ENCODE measurements at places on chromosomes 13 and 19.
A peak's percentile ranks its signal among the peaks of the same experiment; 100 is the strongest.

DNA sequence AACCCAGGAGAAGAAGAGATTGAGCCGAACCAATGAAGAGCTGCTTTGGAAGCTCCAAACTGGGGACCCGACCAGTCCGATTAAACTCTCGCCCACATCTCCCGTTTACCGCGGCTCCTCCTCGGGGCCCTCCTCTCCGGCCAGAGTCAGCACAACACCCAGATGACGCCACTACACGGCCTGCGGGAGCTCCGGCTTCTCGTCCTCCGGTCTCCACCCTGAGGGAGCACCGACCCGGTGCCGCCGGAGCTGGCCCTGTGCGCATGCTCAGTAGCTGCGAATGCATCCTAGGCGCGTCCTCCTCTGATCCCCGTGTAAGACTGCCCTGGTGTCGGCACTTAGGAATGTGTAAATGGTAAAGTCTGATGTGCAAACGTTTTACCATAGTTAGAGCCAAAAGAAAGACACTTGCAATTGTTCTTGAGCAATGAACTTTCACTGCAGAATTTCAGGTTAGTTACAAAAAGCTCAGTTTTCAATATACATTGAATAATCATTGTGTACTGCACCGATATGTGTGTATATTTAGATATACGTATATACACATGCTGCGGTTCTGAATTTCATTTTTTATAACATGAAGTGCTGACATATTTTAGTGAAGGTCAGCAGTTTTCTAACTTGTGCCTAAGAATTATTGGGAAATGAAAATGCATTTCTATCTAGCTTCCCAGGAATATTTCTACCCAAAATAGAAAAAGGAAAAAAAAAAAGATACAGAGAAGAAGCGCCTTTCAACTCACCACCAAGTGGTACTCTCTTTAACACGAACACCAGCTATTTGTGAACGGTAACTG, 92.2 kb downstream of the SLC7A1 start:
- DNase-seq: no peak

DNA sequence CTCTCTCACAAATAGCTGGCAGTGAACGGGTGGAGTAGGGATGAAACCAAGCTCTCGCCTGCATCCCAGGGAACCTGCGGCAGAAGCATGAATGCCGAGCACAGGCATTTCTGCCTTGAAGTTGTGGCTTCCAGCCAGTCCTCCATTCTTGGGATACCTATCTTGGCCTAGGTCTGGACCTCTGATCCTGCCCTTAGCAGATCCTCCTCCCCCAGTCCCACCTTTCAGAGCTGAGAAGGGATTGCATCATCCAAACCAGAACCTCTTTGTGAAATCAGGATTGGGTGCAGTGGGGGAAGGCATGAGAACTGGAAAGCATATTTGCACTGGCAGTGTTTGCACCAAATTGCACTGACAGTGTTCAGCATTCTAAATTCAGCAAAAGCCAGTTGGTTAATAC, 5.8 kb downstream of the ZNF780A start:
- DNase-seq: no peak

GRCh38 chr19:412356-413355, 3.7 kb upstream of the C2CD4C start:
- DNase-seq: no peak

- DNase-seq: no peak
Observed at GRCh38 chr19:51386882-51387520, 773 bp downstream of the LIM2 start.

DNA sequence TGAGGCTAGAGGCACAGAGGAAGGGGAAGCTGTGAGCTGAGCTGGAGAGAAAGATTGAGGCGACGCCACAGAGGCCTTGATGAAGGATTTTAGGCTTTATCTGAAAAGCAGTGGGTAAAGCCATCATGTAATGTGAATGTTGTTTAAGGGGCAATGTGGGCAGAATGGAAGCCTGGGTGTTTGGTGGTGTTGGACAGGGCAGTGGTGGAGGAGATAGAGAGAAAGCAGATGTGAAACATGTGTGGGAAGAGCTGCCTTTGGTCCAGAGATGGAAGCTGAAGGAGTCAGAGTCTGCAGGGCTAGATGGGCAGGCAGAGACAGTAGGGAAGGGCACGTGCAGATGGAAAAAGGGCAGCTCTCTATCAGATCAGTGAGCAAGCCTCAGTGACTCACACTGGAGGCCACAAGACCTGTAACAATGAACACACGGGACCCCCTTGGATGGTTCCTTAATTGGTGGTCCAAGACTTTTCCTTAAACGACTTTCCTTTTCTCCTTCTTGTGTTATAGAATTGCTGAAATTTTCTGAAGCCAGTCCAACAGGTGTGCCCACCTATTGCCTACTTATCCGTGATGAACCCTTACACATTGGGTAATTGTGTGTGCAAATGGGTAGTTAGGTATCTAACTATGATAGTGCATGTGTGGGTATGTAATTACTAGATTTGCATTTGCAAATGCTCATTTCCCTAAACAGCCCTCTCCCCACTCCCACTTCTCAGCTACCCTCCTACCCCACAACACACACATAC, 21.7 kb downstream of the ZNF536 start:
- DNase-seq: no peak

DNA sequence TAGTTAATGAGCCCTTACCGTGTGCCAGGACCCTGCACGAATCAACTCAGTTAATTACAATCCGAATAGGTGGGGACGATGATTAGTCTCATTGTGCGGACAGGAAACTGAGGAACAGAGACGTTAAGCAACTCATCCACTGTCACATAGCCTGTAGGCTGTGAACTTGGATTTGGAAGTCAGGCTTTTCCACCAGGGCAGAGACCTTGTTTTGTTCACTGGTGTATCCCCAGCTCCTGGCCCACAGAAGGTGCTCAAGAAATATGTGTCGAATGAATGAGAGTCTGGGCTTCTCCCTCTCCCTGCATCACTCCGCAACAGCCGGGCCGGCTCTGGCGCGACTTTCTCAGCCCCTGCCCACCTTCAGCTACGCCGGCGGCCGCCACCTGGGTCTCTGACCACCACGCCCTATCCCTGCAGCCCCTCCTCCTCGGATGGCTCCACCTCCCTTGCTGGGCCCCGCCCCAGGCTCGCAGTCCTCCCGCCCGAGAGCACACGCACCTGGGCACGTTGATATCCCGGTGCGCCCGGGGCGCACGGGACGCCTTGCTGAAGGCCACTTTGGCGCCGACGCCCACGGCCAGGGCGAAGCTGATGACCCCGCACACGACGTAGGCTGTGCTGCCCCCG, 1.3 kb downstream of the SHISA7 start:
- DNase-seq: no peak

DNA sequence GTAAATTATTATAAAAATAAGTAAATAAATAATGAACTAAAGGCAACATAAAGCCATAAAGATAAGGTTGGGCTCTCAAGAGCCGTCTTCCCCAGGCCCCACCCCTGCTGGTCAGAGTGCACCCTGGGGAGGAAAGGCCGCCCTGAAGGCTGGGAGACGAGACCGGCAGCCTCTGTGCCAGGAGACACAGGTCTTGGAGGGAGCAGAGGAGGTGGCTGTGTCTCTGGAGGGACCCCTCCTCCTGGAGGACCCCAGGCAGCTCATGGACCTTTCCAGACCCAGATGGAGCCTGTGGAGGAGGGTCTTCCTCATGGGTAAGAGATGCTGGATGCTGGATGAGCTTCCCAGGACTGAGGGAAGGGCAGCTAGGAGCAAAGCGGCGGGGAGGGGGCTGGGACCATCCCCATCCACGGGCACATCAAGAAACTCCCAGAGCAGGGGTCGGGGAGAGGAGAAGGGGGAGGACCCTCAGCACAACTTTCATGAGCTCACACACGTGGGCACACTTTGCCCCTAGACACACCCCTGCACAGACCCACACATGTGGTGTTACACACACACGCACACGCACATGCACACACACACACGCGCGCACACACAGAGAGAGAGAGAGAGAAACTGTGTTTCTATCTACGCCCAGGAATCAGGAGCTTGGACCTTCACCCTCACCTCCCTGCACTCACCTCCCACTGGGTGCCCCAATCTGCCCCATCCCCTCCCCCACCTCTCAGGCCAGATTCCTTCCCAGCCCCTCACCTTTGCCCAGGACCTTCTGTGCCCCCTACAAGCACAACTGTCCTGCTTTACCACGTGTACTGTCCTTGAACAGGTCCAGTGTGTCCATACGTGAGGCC, at the start of gene CEACAM18:
CEACAM18 (plus strand) TSS at position 159 of the 854 bp plus-strand sequence.
- no peak for DNase-seq

DNA sequence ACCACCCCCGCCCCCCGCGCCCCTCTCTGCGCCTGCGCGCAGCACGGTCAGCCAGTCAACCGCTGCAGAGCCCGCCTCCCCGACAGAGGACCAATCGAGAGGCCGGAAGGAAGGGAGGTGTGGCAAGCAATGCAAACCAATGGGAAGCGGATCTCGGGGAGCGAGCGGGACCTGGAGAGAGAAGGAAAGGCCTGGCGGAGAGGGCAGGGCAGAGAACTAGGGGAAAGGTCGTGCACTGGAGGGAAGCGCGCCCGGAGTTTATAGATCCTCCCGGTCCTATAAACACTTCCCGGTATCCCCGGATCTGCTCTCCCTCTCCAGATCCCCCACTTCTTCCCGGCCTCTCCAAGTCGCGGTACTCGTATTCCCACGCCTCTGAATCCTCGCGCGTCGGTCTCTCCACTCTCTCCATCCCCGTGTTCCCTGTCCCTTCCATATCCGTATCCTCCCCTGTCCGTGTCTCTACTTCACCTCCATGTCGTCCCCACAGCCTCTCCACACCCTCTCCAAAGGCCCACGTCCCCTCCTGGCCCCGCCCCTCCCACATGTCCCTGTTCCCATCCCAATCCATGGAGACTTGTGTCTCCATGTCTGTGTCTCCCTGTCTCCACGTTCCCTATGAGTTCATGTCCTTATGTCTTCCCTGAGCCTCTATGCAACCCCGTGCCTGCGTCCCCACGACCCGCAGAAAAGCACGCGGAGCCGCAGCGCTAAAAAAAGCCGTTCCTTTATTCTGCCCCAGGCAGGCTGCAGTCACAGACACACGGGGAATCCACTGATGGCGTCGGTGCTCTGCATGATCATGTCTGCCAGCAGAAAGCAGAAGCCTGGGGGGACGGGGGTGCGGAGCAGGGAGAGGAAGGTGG, 434 bp upstream of the ETFB start:
- peak; percentile 95 for DNase-seq

DNA sequence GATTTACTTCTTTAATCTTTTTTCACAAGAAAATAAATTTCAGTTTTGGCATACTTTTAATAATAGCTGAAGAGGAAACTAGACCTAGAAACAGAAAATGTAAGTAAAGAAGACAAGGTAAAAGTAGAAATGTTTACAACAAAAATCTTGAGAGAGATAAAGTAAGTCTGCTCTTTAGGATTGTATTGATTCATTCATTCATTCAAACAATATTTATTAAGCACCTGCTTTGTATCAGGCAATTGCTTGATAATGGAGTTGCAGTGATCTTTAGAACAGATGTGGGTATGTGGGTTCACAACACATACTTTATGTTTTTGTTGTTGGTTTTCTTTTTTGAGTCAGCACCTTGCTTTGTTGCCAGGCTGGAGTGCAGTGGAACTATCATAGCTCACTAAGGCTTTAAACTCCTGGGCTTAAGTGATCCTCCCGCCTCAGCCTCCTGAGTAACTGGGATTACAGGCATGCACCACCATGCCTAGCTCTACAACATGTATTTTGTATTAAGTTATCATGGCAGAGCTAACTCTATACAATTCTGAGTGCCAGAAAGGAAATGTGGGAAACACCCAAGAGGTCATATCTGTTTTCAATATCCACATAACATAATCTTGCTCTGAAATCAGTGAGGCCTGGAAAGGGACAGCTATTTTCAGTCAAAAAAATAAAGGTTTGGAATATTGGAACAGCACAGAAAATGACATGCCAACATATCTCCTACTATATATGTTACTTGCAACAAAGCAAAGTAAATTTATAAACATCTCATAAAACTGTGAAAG, 8.8 kb upstream of the SPART start:
- no peak for DNase-seq

GRCh38 chr19:29671393-29672160, 6.3 kb downstream of the PLEKHF1 start:
- no peak for DNase-seq

DNA sequence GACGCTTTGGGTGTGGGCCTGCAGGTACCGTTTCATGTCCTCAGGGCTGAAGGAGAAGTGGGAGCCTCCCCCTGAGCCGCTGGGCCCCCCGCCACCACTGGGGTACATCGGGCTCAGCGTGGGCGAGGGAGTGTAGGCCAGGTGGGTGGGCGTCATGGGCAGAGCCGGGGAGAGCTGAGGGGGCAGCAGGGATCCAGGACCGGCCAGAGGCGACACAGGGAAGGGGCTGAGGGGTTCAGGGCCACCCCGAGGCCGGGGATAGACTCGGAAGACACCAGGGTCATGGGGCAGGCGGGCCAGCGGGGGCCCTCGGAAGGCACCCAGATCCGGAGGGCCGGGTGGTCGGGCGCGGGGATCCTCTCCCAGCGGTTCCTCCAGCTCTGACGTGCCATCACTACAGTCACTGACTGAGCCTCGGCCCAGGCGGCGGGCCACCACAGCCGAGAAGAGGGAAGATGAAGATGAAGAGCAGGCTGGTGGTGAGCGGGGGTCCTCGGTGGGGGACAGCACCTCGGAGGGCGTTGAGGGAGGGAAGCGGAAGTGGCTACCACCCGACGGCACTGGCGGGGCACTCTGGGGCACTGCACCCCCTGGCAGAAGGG, 5.7 kb downstream of the ERF start:
- no peak for DNase-seq

GRCh38 chr13:72782717-72783116, 784 bp downstream of the PIBF1 start:
- no peak for DNase-seq

GRCh38 chr19:7391218-7391670, 42.5 kb downstream of the ARHGEF18 start:
- no peak for DNase-seq

DNA sequence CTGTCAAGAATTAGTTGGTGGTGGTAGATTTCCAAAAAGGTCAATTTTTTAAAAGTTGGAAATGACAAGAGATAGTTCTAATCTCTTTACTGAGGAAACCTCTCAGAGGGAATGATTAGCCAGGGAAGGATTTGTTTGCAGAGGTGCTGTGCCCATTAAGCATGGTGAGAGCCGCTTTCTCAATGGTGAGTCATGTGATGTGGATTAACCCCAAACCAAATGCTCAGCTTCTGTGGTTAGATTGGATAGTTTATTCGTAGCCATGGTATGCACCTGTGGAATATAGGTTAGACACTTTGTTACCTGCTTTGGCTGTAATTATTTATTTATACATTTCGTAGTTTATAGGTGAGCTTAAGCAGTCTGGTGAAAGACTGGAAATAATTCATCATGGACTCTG, 7.1 kb downstream of the HNRNPM start:
- no peak for DNase-seq

GRCh38 chr19:2491130-2491801, 15.3 kb downstream of the GADD45B start:
- DNase-seq: no peak

- DNase-seq: no peak
Observed at GRCh38 chr19:45177817-45178261, at the start of gene TRAPPC6A. Gene TRAPPC6A, minus strand, starts transcription at chr19:45178237. Its CDS starts 19 bp downstream, at chr19:45178218.

DNA sequence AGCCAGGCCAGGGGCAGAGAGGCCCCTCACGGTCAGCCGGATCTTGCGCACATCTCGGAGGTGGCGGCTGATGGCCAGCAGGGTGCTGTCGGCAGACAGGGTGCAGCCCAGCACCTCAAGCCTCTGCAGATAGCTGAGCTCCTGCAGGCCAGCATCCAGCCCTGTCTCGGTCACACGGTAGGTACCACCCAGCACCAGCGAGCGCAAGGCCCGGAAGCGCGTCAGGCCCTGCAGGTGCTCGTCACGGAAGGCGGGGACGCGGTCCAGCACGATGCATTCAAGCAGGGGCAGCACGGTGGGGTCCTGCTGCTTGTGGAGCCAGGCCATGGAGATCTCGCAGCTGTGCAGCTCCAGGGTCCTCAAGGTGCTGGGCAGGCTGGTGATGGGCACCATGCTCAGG, 7.7 kb downstream of the FBXL12 start:
- no peak for DNase-seq

- DNase-seq: no peak
Observed at GRCh38 chr19:35856546-35857149, at the start of gene KIRREL2. Gene KIRREL2, plus strand, starts transcription at chr19:35856911. Its CDS starts 209 bp downstream, at chr19:35857120.

All from anterior cingulate cortex (tissue), 58 donors.